Stimulated activated CD8-positive, alpha-beta memory T cell treated with anti-CD3 and anti-CD28 coated beads, Interleukin-4, amount 100 ng/mL, for 48 hours (primary cell): ENCODE measurements at places on chromosomes 6 and 20.
A peak's percentile ranks its signal among the peaks of the same experiment; 100 is the strongest.

GRCh38 chr6:169998457-169998856 is 247.0 kb downstream of the ERMARD start:
- DNase-seq: peak; percentile 11

GRCh38 chr6:158002951-158003853 is 21.5 kb downstream of the SYNJ2 start:
- DNase-seq: peak; percentile 74

DNA sequence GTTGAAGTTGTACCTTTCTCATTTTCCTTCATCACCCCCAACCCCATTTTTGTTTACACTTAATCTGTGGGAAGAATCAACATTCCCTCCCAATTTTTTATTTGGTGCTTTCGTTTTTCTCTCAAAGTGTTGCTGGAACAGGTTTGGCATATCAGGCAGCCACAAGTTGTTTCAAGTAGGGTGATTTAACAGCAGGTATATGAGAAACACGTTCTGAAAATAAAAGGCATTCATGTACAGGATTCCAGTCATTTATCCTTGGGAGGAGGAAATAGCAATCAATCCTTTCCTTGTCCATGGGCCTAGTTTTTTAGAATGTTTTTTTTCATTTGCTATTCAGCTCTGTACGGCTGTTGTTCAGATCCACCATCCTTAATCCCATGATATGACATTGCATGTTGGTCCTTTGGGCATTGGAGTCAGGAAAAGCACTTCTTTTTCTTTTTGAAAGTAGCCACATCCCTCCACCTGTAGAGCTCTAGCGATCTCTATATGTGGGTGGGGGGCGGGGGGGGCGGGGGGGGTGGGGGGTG is 120.2 kb downstream of the JARID2 start:
- DNase-seq: no peak

GRCh38 chr6:30508890-30509736 is 19.8 kb downstream of the HLA-E start:
- DNase-seq: no peak

DNA sequence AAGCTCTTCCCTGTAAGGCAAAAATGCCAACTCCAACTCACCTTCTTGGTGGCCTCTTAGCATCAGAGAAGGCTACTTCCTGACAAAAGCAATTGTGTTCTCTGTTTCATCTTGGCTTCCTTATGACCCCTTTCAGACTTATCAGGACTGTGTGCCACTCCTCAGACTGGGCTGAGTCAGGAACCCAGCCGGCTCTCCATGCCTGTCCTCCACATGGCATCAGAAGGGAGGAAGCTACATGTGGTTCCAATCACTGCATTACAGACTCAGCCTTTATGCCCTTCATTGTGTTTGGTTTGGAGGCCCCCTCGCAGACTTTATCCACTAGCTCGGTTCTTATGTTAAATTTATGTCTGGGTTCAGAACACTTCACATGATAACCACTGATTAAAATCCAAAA is 142.5 kb downstream of the SLC24A3 start:
- DNase-seq: no peak

GRCh38 chr6:158413814-158414565 is 101.7 kb downstream of the TULP4 start:
- DNase-seq: no peak

GRCh38 chr6:24069526-24069925 is 56.5 kb upstream of the NRSN1 start:
- DNase-seq: no peak

DNA sequence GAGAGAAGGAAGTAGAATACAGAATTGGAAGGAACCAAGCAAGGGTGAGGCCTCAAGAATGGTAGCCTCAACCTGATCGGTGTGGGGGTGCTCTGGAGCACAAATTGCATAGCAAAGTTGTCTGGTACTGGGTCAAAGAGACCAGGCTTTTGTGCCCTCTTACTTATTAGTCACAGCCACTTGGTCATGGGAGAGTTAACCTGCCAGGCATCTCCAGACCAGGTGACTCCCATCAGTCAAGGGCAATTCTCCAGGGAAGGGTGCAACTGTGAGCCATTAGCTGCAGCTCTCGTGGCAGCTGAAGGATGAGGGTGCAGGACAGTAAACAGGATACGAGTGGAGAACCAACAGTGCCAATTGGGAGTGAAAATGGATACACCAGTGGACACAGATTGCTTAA is 47.7 kb upstream of the PLCB4 start:
- no peak for DNase-seq

- DNase-seq: no peak
These were observed 448.8 kb downstream of the KIF16B start for GRCh38 chr20:16124491-16124890.

DNA sequence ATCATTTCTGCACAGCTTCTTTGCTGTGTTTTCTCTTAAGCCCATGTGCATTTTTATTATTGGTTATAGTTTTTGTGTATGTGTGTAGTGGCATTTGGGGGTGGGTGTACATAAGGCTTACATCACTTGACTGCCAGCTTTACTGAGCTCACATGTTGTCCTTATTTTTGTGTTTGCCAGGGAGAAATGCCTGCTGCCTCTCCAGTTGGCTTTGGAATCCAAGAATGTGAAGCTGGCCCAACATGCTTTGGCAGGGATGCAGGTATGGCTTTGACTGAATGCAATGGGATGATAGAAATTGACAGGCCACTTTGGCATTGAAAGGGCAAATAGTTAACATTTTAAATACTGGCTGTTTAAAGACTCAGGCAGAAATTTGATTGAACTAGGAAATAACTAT is 11.4 kb downstream of the PBOV1 start:
- DNase-seq: no peak

- no peak for DNase-seq
These were observed 38.0 kb upstream of the EEF1A1 start for GRCh38 chr6:73558624-73559398.

GRCh38 chr20:59515013-59515905 is 89.1 kb upstream of the PHACTR3 start:
- peak; percentile 59 for DNase-seq

DNA sequence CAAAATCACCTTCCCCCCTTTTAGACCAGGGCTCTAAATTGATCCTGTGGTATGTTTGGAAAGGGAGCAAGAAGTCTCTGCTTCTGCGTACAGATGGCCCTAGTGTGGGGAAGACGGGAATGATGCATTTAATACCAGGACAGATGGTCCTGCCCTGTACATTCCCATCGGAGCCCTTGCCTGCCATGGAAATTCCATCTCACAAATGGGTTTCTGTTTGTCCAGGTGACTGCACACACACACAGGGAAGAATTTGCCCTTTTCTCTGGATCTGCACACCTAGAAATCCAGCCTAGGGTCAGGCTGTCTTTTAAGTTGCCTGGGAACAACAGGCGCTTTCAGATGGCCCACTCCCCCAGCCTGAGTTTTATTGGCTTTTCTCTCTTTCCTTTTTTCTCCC is 1.3 kb downstream of the MAS1 start:
- DNase-seq: no peak

DNA sequence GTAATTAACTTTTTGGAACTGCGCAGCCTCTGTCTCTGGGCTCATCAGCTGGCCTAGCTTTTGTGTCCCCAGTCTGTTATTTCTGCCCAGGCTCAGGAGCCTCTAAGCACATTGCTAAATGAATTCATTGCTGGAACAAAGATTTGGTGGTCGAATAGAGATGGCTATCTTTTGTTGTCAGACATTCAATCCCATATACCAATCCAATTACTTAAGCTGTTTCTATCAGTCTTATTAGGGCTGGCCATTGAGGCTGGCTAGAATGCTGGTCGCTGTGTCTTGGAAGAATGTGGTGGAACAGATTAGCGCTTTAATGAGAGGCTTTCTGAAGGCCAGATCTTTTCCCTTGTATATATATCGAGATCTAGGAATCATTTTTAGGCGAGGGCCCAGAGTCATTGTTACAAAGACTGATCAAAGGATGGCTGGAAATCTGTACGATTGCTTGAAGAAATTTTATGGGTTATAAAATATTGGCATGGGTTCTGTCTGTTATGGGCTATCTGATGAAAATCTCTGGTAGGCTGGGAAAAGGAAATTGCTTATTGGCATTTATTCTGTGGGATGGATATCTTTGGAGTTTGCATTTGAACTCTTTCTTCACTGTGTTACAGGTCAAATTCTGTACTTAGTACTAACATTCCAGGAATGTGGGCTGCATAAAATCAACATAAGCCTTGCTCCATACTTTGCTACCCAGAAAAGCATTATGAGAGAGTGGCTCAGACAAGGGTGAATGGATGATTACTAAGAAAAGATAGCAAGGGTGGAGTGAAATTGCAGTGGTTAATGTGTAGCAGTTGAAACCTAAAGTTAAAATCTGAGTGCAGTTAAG is 34.8 kb upstream of the JAG1 start:
- no peak for DNase-seq

- no peak for DNase-seq
These were observed 10.7 kb downstream of the SLC22A23 start for GRCh38 chr6:3446184-3446583.

GRCh38 chr20:35305682-35306556 is 13.7 kb upstream of the FAM83C start:
- peak; percentile 86 for DNase-seq

GRCh38 chr6:21037453-21037852 is 503.2 kb downstream of the CDKAL1 start:
- DNase-seq: no peak

DNA sequence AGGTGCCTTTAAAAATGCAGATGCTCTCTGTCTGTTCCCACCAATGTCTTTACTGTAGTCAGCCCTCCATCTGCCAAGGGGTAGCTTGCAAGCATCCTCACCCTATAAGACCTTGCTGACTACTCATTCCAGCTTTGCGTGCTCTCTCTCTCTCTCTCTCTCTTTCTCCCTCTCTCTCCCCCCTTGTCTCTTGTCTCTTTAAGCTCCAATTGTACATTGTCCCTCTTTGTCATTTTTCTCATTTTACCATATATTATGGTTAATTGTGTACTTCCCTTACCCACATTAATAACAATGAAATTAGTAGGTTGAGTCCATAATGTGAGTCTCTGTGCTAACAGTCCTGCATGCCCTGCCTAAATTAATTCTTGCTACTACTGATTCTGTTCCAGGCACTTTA is 350.2 kb upstream of the CDH4 start:
- DNase-seq: no peak

GRCh38 chr6:34592208-34592952 is 36.3 kb upstream of the SPDEF start:
- no peak for DNase-seq

GRCh38 chr6:28618898-28619555 is 93.3 kb downstream of the GPX5 start:
- no peak for DNase-seq

DNA sequence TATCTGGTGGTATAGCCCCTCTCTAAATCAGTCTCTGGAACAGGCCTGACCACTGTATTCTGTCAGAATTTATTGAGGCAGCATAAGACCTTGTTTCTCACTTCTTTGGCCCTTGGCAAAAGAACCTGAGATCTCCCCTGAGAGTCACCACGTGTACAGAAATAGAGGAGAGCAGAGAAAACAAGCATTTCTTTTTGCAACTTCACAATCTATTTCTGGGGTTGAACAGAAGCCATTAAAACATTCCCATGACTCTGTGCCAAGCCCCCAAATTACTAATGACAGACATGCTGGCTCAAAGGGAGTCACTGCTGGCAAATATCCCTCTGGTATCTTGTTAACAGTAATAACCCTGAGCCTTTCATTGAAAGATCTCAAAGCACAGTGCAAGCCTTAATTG is 395.3 kb downstream of the MAFB start:
- no peak for DNase-seq

GRCh38 chr20:6426287-6426891 is 303.6 kb upstream of the FERMT1 start:
- DNase-seq: no peak

DNA sequence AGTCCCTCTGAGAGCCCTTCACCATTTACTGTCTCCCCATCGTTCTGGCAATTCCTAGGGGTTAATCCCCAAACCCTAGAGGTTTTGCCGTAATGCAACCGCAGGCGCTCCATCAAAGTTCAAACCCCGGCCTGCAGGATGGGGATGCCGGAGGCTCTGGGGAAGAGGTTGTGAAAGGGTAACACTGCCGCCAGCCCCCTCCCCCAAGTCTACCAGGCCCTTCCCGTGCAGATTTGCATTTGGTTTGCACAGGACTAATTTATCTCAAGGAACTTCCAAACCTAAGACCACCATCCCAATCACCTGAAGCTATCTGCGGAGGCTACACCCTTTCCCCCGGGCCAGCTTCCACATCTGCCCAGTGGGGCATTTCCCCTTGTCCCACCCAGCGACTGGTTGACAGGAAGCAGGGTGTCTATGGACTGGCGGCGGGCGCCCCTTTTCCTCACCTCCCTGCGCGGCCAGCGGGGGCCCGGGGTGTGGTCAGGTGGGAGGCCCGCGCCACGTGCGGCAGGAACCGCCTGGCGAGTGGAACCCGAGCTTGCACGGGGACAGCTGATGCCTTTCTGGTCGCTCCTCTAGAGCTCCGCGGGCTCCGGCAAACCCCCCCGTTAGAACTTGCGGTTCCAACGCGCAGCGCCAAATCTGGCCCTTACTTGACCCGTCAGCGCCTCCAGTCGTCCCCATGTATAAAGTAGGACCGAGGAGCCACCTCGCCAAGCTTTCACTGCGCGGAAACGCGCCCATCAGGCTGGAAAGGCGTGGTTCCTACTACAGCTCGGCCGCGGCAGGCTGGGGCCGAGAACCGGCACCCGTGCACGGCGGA is 9.4 kb upstream of the SLC4A11 start:
- peak; percentile 43 for DNase-seq

GRCh38 chr6:90045535-90045934 is 151.3 kb downstream of the GJA10 start:
- no peak for DNase-seq

DNA sequence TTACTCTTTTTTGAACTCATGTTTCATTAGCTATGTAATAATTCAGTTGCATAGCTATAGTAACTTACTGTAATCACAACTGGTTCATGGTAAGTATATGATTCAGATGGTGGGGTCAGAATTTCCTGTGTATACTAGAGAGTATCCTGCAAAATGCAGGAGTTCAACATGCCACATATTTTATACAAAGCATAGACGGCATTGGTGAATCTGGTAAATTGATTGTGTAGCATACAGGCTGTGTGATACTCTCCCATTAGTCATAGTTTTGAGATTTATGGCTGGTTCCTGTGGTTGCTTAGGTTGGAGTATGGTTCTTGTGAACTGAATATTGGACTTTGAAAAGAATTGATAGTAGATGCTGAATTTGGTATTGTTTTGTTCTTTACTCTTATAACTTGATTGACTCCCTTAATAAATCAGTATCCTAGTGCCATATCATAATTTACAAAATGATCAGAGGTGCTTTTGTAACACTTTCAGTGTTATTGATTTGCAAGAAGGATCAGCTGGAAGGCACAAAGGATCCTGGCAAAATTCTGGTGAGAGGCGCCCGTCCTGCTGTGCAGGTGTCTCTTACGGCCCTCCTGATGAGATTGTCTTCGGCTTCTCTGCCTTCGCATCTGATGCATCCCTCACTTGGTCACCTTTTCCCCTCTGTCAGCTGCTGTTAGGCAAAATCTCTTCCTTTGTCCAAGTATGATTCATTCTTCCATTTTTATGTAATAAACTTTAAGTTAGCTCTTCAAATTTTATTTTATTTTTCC is 22.6 kb downstream of the SNX9 start:
- no peak for DNase-seq
